Bladder microvascular endothelial cell (primary cell): ENCODE measurements at places on chromosomes 2 and 18. TPM values are rescaled to one million over a fixed set of nuclear protein-coding genes. Genes with fewer than 3 reads are reported as not detected.

Gene UGT1A4
- not detected in 2 replicates for total RNA-seq

Gene BCL11A
- total RNA-seq = under 0.01 and 1.1 TPM in 2 replicates

Gene GPBAR1
- total RNA-seq = 0.06 and 0.16 TPM in 2 replicates

Gene DOK6
- under 0.01 and 1.0 TPM in 2 replicates for total RNA-seq

Gene LYG2
- total RNA-seq = not detected in 2 replicates

Gene FZD7
- 0.16 and 0.25 TPM in 2 replicates for total RNA-seq

Gene BMP10
- total RNA-seq = not detected in 2 replicates

Gene TMEM247
- total RNA-seq = not detected in 2 replicates

Gene KRTCAP3
- total RNA-seq = 0.44 and 0.49 TPM in 2 replicates

Gene CYP27C1
- not detected in 2 replicates for total RNA-seq

Gene KLHL14
- 0.16 and 0.44 TPM in 2 replicates for total RNA-seq

Gene ZDBF2
- total RNA-seq = 5.8 and 20.3 TPM in 2 replicates

Gene NAT8
- total RNA-seq = not detected in 2 replicates

Gene SERPINB7
- 0.16 TPM in 1 of 2 replicates, not detected in the other for total RNA-seq
